ENCODE measurements at places on chromosomes 3 and 15.

GRCh38 chr3:16264174-16264707 is 502 bp downstream of the DPH3 start:
- no peak for DNase-seq

DNA sequence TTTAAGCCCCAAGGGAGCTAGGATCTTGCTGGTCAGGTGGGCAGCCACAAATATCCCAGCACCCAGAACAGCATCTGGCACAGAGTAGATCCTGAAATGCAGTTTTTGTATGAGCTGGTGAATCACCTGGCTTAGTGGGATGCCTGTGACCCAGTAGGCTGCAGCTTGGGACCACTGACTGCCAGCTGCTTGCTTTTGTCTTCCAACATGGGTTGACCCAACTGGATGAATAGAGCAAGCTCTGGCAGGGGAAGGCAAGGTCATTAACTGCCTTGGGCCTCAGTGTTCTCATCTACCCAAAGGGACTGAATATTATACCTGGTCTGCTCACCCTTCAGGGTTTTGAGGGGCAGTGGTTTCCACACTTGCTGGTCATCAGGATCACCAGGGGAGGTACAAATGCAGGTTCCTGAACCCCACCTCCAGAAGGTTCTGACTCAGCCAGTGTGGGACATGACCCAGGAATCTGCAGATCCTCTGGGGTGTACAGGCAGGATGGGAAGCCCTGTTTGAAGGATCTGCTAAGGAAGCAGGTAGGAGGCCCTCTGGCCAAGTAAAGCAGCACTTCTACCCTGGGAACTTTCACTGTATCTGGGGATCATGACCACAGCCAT is 55.4 kb downstream of the ITGA11 start:
- no peak for DNase-seq

GRCh38 chr3:152374262-152374990 is 105.7 kb downstream of the MBNL1 start:
- DNase-seq, result no peak

DNA sequence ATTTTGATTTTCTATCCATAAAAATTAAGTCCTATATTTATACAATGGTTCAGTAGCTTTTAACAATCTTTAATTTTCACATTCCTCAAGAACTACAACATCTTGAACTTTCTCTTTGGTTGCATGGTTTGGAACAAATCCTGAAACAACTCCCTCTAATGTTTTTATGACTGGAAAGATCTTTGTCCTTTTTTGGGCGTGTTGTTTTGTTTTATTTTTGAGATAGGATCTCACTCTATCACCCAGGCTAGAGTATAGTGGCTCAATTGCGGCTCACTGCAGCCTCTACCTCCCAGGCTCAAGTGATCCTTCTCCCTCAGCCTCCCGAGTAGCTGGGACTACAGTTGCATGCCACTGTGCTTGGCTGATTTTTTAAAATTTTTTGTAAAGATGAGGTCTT is 4.0 kb downstream of the STX19 start:
- no peak for DNase-seq

- DNase-seq, result no peak
These were observed 36.2 kb upstream of the PLSCR2 start for GRCh38 chr3:146505516-146505915.

DNA sequence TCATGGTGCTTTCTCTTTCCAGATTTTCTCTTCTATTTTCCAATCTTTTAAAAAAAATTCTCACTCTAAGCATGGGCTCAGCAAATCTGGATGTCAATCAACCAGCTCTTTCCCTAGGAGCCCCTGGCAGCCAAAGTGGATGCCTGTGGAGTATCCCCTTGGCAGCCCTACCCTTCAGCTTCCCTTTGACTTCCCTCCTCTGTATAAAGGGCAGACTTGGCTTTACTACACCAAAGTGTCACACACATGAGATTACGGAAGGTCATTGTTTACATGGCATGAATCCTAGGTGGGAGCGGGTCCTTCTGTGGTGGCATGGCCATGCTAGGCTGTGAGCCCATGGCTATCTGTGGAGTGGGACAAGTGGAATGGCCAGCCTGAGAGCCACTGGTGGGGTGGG is 379.9 kb downstream of the GABRB3 start:
- no peak for DNase-seq

DNA sequence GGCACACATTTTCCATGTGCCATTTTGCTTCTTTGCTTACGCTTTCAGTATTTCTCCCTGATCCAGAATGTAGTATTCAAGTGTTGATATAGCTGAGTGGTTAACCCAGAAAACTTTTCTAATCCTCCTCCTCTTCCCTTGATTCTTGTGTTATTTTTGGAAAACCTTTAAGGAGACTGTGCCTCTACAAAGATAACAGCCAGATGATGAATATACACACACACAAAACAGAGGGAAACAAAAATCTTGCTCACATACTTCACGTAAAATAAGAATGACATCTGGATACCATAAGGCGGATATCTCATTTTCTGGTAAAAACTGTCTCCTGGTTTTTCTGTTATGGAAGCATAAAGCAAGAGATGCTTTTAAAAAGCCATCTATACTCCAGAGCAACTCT is 295.8 kb upstream of the THBS1 start:
- no peak for DNase-seq

DNA sequence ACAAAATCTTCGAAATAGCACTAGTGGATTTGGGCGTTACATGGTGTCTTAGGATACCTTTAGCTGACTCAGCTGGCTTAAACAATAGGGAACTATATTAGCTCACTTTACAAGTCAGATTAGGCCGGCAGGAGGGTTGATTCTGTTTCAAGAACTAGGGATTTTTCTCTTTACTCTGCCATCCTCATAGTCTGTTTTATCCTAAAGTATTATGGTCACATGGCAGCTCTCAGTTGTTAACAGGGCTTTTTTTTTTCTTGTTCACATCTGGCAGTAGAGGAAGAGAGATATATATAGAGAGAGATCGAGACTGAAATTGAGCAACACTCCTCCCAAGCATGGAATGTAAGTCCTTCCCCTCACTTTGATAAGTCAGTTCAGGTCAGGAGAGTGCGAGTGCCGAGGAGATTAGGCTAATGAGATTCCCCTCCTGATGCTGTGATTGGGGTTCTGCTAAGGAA is 32.9 kb downstream of the CHP1 start:
- DNase-seq, result no peak

DNA sequence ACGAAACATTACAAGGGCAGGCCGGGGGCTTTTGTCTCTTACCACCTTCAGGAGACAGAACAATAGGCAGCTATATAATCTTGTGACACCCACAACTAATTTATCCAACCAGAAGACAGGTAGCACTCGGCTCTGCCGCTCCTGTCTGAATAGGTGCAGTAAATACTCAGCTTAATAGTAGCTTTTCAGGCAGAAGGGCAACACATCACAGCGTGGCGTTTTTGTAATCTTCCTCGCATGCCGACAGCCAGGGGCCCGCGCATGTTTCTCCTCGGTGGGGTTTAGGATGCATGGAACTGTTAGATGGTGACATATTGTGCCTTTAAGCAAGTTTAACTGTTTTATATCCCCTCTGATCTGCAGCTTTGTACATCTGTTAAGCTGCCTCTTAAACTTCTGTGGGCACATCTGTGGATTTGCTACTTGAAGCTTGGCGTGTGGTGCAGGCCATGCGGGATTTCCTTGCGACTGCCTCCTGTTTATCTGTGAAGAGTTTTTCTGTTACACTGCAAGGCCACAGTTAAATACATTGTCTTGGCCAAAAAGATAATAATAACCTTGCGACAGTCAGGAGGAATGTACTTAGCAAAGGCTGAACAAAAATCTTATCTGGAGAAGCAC is 123.2 kb upstream of the BNIP2 start:
- DNase-seq, result no peak

- DNase-seq, result peak; percentile 70
These were observed 4.6 kb downstream of the BCL6 start for GRCh38 chr3:187740421-187741399.

GRCh38 chr3:178465260-178466180 is 70.7 kb upstream of the KCNMB2 start:
- DNase-seq, result no peak

All from DMS53 (cell line).